ENCODE measurements at places on chromosomes 5 and 9.

DNA sequence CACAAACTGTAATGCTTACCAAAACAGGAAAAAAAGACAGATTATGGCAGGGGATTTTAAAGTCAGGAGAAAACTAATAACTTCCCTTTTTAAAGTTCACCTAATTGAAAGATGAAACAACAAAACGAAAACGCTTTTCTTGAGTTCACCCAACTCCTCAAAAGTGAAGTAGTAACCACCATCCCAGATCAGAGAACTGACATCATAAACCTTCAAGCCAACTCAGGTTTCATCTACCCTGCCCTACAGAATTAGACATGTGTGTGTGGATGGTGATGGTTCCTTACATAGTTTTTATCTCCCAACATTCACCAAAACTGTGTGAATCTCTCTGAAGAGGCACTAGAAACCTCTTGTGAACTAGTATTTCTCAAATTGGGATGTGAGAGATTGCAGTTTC is 195.2 kb upstream of the PTGER4 start:
- DNase-seq = no peak

- peak; percentile 2 for DNase-seq
Measured at GRCh38 chr5:152142840-152143469, 218.3 kb upstream of the GLRA1 start.

DNA sequence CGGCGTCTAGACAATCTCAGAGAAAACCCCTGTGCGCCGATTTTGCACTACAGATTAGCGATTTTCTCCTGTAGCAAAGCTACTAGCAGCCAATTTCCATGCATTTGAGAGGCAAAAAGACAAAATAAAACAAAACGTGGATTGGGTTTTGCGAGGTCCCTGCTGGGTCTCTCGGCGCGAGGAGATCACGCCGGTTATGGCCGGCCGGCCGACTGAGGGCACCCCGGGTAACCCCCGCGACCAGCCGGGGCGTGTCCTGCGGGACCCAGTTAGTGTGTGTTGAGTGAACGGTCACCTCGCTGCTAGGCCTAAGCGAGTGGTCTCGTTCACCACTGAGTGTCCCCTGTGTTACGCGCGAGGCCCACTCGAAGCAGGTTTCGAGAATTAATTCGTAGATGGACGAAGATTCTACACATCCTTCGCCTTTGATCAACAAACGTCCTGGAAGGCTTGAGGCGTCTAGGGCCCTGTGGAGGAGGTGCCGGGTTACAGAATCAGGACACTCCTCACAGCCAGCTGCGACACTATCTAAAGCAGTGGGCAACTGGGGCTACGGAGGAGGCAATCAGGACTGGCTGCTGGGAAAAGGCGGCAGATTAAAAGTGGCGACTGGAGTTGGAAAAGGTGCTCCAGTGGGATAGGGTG is 764 bp upstream of the VDAC1 start:
- no peak for DNase-seq

DNA sequence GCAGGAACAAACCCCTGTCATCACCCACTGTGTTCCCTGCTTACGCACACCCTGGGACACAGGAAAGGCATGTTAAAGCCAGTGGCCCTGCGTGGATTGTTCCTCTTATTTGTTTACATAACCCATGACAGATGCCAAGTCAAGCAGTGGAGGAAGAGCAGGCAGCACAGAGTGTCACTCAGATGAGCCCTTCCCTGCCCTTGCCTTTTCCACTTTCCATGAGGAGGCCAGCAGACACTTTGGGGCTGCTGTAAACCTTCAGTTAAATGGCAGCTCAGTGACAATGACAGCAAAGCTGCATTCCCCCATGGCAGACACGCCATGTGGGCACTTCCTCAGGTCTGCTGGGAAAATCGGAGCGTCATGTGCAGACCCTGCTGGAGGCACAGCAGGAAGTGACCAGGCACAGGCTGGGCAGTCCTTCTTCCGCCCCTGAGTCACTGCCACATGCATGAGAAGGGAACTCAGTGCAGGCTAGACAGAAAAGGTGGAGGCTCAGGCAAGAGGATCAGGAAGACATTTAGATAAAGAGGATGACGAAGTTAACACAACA is 216.8 kb upstream of the PIK3R1 start:
- DNase-seq = no peak

DNA sequence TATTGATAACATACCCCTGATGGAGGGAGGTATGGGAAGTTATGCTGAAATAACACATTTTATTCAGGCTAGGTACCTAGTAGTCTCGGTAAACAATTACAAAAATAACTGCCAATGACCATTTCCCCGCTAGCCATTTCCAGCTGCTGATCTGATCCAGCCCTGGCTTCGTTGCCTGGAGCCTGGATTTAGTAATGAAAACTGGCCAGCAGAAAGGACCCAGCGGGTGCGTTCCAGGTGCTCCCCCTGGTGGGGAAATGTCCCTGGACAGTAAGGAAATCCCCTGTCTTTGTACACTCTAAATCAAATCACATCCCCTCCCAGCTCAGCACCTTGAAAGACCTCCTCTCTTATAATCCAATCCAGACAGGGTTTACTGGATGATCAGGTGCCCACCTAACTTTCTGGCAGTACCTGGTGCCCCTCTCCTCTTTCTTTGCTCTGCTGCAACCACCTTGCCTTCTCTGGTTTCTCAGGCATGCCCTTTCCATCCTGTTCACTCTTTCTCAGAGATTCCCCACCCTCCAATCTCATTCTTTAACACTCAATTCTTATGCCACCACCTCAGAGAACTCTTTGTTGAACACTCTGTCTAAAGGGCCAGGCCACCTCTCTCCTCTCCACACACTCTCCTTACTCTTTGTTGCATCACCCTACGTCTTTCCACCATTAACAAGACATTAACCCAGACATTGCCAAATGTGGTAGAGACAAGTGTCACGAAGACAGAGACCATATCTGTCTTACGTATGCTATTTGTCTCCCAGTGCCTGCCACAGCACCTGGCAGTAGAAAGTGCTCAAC is 50.1 kb upstream of the SMAD5 start:
- no peak for DNase-seq

DNA sequence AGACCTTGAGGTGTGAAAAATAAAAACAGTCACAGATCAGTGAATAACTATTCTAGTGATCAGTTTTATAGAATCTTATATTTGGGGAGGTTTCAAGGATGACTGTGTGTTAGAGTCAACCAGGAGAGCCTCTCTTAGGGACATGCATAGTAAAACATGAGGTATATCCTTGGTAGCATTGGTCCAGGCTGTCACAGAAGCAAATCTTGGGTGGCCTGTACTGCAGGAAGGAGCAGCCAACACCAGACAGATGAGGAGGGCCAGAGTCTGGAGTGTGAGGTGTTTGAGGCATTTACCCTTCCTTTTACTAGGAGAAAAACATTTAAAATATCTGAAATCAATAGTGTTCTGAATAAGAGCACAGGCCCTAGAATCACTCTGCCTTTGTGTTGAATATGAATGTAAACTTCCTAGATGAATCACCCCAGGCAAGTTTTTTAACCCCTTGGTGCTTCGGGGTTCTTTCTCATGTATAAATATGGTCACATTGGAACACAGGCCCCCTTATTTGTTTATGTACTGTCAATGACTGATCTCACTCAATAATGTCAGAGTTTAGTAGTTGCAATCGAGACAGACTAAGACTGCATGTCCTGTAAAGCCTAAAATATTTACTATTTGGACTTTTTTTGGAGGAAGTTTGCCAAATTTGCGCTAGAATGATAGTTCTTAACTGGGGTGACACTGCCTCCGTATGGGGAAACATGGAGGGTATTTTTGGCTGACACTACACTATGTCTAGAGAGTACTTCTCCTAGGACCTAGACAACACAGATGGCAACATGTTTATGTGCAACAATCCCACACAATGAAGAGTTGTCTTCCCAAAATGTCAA is 416.5 kb upstream of the POU5F2 start:
- DNase-seq = no peak

- DNase-seq = no peak
Measured at GRCh38 chr9:134289241-134289875, 36.9 kb upstream of the RXRA start.

- DNase-seq = no peak
Measured at GRCh38 chr5:54610197-54610944, 92.8 kb downstream of the SNX18 start.

- DNase-seq = no peak
Measured at GRCh38 chr5:33475706-33476105, 34.9 kb downstream of the TARS1 start.
